ENCODE measurements at places on chromosomes 3 and 15.

DNA sequence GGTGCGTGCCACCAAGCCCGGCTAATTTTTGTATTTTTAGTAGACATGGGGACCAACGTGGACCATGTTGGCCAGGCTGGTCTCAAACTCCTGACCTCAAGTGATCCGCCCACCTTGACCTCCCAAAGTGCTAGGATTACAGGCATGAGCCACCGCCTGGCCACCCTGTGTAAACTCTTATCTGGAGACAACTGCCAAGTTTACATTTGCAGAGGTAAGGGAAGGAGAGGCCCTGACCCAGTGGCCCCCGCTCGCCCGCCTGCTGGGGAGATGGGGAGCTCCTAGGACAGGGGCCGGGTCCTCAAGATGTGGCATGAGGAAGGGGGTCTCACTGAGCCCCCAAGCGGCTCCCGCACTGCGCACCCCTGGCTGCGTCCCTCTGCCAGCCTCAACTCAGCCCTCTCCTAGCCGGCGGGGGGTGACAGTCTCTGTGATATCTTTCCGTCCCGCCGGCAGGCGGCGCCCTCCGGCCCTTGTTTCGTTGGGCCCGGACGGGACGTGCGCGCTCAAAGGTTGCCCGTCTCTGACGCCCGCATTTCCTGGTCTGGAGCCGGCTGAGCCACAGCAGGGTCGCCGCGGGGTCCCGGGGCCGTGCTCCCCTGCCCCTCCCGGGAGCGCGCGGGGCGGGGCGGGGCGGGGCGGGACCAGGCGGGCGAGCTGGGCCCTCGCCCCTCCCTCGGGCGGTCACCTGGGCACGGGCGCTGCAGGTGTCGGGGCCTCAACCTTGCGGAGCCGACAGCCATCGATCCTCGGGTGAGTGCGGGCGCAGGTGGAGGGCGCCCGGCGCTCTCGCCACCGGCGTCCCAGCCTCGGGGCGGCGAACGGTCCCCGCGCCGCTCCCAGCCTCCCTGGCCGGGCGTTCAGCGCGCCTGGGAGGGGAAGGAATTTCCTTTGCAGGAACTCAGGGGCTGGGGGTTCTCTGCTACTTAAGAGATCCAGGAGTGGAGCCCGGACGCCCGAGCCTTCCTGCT, at the start of gene GPR160:
TSS of gene GPR160 (plus strand) at position 533 of the 971 bp plus-strand sequence. CDS start 45,978 bp downstream, outside the sequence.
- DNase-seq, result peak; percentile 76

DNA sequence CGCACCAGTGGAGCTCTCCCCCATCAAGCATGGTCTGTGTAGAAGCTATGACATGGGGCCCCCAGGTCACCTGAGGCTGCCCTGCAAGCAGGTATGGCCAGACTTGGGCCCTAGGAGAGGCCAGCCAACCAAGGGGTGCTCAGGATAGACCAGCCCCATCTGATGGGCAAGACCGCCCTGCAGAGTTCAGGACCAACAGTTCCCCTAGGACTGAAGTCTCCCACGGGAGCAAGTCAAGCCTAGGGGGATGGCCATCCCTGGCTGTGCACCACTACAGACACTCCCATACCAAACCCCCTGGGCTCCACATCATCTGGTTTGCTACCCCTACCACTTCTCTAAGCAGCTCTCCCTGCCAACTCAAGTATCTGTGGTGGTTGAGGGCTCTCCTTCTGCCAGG, 142.2 kb upstream of the MANF start:
- no peak for DNase-seq

DNA sequence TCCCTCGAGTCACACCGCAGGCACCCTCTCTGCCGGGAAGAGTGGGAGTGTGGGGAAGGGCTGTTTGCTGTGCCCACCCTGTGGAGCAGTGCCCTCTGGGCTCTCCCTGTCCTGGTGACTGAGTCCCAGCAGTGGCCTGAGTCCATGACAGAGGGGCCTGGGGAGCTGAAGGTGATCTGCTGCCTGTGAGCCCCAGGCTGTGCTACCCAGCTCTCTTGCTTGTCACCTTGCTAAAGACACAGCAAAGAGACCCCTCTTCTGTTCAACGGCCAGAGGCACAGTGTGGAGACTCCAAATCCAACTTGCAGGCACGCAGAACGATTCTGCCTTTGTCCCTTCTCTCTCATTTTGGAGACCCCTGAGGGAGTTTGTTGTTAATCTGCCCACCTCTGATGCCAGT, 232.6 kb downstream of the OPA1 start:
- no peak for DNase-seq

DNA sequence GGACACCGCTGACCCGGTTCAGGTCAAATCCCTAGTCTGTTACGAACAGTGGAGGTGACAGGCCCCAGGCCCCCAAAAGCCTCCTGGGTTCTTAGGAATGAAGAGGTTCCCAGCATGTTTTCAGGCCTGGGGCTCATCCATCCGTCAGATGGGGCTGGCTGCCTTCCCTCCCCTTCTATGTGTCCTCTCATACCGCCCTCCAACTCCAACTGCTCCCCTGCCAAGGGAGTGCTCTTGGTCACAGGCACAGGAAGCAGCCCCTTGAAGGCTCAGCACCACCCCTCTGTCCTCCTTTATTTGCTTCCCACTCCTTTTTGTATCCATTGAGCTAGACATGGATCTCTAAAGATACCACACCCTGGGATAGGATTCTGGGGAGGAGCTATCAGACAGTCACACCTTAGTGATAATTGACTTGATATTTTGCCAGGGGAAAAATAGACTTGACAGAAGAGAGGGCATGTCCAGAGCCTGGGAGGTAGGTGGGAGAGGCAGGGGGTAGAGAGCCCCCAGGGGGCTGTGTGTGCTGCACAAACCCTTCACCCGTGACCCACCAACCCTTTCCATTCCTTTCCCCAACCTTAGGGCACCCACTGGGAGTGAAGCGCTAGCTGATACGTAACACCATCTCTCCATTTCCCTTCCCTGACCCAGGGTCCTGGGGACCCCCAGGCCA, 10.7 kb upstream of the CSPG4 start:
- DNase-seq, result no peak

GRCh38 chr3:30719536-30719935, 113.1 kb downstream of the TGFBR2 start:
- DNase-seq, result no peak

DNA sequence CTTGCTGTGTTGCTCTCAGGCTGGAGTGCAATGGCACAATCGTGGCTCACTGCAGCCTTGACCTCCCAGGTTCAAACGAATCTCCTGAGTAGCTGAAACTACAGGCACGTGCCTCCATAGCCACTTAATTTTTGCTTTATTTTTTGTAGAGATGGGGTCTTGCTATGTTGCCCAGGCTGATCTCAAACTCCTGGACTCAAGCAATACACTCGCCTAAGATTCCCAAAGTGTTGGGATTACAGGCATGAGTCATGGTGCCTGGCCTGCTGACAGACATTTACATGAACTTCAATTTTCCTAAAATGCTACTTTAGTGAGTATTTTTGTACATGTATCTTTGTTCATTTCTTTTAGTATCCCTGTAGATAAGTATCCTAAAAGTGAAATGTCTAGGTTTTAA, 132.3 kb downstream of the SUCLG2 start:
- DNase-seq, result no peak

DNA sequence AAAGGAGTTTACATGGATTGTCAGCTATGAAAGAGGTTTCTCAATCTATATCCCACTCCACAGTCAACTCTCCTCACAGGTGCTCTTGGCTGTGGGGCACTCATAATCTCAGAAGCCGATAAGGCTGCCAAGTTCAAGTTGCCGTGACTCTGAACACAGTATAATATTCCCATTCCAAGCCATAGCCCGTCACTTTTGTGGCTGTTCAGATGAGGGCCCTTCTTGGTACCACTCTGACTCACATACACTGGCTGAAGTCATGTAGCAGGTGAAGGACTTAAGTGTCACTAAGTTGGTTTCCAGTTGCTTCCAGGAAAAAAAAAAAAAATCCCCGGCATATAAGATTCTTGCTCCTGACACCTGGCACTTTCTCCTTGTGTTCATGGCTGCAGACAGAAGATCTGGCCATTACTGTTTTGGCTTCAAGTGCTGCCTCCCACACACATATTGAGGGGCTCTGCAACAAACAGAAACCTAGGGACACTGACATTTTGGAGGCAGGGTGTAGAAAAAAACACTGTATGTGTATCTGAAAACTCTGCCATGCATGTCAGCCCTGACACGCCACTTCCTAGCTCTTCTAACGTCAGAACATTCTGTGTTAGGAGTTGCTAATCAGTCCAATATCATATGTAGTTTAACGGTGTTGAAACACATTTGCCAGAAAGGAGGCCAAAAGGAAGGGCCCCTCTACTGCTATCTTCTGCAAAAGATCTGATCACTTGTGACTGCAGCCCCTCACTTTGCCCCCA, 170.2 kb upstream of the ICE2 start:
- no peak for DNase-seq

DNA sequence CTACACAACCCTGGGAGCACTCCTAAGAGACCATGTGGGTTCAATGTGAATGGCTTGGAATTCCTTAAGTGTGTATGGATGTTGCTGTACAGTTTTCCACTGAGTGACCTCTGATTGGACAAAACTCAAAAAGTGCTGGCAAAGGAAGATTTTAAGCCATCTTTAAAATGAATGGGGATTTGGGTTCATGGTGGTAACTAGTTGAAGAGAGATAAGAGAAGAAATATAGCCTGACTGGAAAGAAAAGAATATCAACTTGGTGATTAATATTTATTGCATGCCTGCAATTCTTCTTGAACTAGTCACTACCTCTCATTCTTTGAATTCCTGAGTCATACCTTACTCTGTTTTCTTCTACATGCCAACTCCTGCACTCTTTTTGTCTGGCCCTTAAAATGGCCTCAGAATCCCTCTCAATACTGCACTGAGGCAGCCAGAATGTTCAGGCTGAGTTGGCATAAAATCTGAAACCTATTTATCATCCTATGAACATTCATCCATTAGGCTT, 124.7 kb downstream of the RPL22L1 start:
- DNase-seq, result no peak

DNA sequence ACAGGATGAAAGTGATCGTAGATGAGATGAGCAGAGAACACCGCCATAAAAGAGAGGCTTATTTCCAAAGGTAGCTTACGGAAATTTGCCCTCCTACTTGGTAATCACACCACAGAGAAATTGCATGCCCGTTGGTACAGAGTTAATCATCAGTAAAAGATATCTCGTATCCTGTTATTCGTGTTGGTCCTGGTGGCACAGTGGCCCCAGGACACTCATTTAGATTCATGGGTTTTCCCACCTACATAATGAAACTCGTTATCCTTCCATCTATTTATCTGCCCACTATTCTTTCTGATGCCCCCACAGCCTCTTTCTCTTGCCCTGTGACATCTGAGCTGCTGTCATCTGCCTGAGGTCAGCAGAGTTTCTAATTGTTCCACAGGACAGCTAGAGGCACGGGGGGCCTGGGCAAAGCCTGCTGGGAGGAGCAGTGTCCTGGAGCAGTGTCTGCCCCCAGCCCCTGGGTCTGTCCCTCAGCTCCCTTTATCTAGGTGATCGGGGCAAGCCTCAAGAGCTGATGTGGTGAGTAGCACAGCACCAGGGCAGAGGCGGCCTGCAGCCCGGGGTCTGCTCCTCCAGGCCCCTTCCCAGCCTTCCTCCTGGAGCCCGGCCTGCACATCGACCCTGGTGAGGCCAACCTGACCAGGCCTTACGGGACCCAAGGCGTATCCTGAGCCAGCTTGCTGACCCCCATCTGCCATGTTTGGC, 42.2 kb downstream of the PXYLP1 start:
- DNase-seq, result no peak

DNA sequence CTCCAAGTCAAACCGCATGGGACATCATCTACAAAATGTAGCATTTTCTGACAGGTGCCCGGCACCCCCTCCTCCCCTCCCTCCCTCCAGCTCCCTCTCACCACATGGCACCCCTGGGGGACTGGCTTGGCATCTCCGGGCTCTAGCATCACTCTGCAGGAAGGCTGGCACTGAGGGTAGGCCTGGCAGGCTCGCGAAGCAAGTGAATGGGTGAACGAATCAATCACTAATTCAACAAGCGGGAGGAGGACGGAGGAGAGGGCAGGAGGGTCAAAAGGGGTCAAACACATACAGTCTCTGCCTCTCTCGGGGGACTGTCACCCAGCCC, 155.7 kb downstream of the NUP210 start:
- no peak for DNase-seq

GRCh38 chr3:142315083-142315482, 89.7 kb upstream of the GK5 start:
- peak; percentile 25 for DNase-seq

GRCh38 chr3:105166893-105167292, 199.8 kb upstream of the ALCAM start:
- DNase-seq, result no peak

DNA sequence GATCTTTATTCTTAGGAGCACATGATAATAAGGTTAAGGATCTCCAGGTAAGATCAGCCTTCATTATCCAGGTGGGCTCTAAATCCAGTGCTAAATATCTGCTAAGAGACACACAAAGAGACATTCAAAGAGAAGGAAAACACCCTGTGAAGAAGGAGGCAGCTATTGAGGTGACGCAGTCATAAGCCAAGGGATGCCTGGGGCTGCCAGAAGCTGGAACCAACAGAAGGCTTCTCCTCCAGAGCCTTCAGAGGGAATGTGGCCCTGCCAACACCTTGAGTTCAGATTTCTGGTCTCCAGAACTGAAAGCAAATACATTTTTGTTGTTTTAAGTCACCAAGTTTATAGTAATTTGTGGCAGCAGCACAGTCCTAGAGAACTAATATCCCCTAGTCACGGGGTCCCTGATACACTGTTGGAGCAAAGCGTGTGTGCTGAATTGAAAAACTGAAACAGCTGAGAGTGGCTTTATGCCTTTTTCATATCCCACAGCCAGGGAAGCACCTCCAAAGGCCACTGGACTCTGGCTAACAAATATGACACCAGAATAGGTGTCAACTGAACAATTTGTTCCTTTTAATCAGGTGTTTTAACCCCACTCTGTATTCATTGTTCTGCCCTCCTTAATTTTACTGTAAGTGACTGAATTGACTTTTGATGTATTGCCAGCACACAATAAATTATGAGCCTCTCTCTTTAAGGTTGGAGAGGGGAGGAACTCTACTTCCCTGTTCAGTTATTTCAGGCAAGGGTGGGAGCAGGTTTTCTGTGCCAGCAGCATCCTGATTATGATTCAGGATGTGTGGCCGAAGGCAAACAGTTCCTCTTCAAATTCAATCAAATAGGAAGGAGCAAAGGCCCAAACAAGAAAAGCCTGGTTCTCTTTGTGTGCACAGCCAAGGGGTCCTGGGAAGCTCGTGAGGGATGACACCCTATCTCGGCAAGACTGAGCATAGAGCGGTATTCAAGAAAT, 151.8 kb upstream of the HES1 start:
- DNase-seq, result no peak

DNA sequence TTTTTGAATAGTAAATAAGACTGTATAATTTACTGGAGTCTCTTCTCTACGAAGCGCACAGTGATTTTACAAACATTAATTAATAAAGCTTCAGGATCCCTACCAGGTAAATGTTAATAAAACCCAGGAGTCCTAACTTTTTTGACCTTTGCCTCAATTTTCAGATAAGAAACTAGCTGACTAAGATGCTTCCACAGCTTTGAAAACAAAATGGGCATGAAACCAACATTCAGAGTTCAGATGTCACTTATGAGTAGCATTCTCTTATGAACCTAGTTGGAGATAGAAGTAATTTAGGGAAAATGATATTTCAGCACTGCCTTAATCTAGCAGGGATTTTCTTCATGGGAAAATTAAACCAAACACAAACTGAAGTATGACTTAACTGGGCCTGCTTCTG, 13.0 kb upstream of the FHIT start:
- no peak for DNase-seq

GRCh38 chr3:184559336-184559735, 2.2 kb upstream of the EPHB3 start:
- no peak for DNase-seq

- no peak for DNase-seq
Measured at GRCh38 chr3:3821777-3822176, 22.5 kb downstream of the LRRN1 start.

Data from H54 (cell line).